ENCODE measurements at places on chromosomes 13 and 19.

DNA sequence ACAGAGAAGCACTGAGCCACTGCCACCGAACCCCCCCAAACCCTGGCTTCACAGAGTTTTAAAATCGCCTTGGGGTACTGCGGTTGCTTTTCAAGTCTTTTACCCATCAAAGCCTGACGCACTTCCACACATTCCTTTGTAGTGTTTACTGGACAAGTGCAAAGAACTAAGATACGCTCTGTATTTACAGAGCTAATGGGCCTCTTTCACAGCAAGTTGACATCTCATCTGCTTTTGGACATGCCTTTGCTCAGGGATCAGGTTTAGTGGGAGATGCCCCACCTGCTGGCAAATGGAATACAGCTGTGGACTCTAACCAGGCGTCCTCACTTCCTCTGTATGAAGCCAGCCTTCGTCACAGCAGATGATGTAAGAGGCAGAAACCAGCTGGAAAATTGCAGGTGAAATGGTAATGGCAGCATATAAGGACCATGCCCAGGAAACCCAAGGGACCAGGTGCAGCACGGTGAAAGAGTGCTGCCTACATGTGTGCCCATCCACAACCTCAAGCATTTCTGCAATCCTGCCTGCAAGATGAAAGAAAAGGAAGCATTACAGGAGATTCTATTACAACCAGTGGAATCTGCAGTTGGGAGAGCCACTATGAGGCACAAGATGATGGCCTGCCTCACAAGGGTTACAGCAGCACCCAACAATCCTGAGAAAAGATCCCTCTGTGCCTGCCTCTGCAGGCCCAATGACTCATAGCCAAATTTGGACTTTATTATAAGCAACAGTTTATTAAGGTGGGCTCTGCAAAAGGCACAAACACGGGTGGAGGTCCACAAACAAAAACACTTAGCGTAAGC is 34.7 kb downstream of the BRD4 start:
- DNase-seq: no peak

DNA sequence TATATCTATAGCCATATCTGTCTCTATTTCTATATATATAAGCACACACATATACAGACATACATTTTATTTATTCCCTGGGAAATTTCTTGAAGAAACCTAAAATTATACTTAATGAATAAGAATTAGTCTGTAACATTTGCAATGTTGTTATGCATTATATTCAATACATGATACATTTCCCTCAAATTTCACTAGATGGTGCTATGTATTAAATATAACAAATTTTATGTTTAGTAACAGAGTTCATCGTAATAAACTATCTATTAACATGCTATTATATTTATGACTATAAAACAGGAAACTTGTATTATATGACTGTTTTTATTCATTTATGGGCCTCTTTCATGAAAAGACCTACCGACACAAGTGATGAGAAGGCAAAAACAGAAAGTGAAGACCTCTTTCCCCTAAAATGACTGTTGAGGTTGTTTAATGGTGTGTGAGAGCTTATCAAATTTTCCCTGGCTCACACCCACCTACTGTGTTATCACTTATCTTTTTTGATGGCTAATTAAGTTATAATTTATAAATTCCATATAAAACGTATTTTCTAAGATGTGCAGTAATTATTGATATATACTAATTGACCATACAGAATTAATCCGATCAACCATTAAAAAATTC is 881.9 kb downstream of the SLITRK6 start:
- DNase-seq: no peak

DNA sequence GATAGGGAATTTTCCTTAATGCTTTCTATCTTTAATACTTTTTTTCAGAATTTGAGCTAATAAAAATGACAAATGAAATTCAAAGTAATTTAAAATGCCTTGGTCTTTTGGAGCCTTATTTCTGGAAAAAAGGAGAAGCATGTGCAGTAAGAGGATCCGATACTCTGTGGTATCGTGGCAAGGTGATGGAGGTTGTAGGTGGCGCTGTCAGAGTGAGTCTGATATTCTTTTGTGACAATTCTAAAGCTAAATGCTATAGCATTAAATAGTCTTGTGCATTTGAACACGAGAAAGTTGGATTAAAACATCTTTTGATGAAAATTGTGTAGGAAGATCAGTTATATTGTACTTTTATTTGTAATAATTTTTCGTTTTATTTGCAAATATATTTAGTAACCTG is 95.0 kb downstream of the RNF17 start:
- no peak for DNase-seq

GRCh38 chr13:40167327-40167726 is 499.1 kb downstream of the FOXO1 start:
- DNase-seq: no peak

DNA sequence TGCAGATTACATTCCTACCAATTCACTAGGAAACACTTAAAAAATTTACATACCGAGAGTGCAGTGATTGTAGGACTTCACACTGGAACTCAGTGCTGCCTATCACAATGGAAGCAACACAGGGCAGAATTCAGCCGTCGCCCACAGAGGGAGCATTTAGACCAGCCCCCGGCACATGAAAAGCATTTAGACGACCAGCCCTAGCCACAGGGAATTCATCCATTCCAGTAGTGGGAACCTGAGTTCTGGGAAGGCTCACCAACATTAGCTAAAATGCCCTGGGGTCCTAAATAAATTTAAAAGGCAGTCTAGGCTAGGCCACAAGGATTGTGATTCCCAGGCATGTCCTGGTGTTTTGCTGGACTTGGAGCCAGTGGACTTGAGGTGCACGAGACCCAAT is 155.2 kb downstream of the LIG4 start:
- DNase-seq: no peak

DNA sequence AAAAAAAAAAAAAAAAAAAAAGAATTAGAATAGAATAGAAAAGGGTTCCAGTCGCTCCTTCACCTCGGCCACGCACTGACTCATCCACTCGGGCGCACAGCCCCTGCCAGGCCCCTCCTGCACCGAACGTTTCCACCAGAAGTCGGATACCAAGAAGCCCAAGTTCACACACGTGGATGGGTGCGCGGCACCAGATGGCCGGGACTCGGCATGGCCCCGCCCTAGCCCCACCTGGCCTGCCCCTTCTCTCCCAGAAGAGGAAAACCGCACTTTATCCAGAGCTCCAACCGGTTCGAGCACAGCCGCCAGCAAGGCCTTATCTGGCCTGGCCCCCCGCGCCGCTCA is 5.9 kb downstream of the PRR36 start:
- no peak for DNase-seq

- no peak for DNase-seq
Observed at GRCh38 chr13:74767050-74767449, 632.8 kb upstream of the KLF12 start.

GRCh38 chr19:35811317-35812219 is 1.1 kb downstream of the PRODH2 start:
- DNase-seq: no peak

GRCh38 chr13:98976941-98977340 is 923 bp downstream of the DOCK9 start:
- DNase-seq: no peak

DNA sequence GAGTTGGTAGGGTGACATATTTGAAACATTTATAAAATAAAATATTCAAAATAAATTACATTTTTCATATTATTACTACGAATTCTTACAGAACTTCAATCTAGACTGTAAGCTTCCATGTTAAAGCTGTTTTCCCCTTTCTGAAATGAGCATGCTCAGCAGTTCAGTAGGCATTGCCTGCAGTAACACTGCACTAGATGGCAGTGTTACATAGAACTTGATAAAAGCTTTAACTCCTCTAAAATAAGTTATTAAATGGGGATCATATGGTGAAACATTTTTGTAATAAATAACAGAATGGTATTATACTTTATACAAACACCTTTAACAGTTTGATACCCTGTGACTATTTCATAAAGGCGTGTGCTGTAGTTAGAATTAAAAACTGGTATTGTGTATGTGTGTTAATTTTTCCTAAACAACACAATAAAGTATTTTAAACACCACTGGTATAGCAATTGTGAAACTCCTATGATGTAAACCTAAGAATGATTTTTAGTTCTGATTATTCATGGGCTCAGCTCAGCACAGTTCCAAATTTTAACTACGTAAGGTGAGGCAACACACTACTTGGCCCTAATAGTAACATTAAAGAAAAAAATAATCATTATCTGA is 11.6 kb upstream of the GPR18 start:
- no peak for DNase-seq

DNA sequence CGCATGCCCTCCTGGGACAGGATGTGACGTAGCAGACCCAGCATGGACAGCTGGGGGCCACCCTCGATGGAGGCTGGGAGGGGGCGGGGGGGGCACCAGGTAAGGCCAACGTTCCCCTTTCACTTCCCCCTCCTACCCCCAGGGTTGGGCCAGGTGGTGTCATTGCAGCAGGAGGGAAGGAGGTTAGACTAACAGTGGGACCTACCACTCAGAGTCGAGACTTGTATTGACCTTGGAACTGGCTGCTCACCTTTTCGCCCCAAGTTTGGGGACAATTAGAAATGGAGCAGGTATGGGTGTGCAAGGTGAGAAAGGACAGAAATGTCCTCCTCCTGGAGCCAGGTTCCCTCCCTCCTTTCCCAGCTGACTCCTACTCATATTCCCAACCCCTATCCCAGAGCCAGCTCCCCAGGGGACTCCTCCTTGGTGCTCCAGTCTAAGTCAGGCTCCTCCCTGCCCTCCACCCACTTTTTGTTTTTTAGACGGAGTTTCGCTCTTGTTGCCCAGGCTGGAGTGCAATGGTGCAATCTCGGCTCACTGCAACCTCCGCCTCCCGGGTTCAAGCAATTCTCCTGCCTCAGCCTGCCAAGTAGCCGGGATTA is 8.6 kb upstream of the SLC25A41 start:
- DNase-seq: no peak

DNA sequence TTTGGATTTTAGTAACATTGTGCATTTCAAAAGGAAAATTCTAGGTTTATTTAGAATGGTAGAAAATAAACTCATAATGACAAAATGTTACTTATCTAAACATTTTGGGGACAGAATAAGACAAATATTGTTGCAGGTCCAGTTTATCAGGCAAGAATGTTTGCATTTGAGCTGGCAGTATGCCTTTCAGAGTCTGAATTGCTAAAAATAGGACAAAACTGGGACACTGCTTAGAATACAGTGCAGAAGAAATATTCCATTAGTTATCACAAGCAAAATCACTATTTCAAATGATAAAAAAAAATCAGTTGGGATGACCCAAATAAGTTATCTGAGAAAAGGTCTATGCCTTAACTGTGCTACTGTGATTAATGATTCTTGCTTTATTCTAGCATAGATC is 870.3 kb upstream of the MIR17HG start:
- no peak for DNase-seq

- DNase-seq: no peak
Observed at GRCh38 chr19:35431145-35431807, 16.8 kb upstream of the FFAR2 start.

DNA sequence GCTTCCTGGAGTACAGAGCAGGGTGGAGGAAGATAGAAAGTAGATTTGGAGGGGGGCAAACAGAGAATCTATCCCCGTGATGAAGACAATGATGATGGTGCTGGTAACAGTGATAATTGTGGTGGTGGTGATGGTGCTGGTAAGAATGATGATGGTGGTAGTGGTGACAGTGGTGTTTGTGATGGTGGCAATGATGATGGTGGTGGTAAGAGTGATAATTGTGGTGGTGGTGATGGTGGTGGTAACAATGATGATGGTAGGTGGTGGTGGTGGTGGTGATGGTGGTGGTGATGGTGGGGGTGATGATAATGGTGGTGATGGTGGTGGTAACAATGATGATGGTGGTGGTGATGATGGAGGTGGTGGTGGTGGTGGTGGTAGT is 169.8 kb downstream of the TSHZ3 start:
- DNase-seq: no peak

DNA sequence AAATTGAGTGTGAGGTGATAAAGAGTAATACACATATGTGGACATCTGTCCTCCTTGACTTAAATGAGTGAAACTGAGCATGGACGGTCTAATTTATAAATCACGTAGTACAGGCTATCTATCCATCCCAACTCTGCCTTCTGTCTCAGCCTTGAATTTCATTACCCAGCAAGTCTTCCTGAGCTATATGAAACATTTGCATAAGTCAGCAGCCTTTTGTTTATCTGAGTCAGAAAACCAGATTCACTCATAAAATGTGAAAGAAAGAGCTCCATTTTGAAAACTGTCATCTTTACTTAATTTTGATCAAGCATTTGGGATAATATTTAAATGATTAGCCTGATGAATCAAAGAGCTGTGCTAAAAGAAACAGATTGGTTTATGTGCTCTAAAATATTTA is 197.9 kb downstream of the LHFPL6 start:
- DNase-seq: no peak

- no peak for DNase-seq
Observed at GRCh38 chr13:96968027-96968426, 26.2 kb downstream of the OXGR1 start.
